Hepatocyte (in vitro differentiated cells): ENCODE measurements at places on chromosomes 1 and 21. TPM values are rescaled to one million over a fixed set of nuclear protein-coding genes. Genes with fewer than 3 reads are reported as not detected.

DNA sequence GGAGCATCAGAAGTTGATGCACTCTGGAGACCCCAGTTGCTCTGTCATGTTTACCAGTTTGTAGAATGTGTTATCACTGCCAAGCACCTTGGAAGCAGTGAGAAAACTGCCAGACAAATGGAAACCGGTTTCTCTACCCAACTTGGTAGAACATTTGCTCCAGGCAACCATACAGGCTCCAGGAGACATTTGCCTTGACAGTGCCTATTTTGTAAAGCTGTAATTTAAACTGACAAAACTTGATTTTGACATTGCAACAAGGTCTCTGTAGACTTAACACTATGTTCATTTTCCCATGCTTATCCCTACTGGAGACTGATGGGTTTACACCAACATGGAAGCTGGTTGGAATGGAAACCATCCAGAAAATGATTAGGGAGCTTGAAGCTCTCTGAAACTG, 97.6 kb downstream of the ROR1 start:
- DNase-seq: no peak

DNA sequence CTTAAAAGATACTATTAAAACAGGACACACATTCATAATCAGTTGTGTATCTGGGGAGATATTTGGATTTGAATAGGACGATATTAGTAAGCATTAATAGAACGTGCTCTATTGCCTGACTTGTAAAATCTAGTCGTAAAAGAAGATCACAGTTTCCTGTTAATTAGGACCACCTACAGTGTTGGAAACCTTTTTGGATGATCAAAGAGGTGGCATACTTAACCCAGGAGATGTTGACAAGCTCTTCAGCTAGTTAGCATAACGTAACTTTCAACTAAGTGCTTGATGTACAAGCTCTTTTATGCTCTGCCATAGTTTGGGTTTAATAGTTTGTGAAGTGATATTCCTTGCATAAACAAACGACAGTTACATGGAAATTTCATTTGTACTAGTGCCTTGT, 293.3 kb upstream of the NR5A2 start:
- no peak for DNase-seq

Gene FNBP1L
- polyA plus RNA-seq: 37.3 and 46.8 TPM in 2 replicates

Gene MROH7
- polyA plus RNA-seq: 0.24 and 0.95 TPM in 2 replicates

DNA sequence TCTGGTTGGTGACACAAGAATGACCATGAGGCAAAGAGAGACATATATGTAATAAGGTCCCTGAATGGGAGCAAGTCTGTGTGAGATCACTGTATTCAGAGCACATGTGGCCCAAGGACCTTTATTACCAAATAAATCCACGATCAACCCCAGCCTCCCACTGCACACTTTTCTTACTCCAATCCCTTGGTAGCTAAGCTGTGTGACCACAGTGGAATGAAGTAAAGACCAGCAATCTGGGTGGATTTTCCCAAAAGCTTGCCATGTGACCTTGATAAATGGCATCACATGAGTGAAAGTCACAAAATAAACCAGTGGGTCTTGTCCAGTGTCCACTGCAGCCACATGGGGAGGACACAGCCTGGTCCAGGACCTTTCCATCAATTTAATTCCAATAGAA, 36.7 kb upstream of the TLR5 start:
- no peak for DNase-seq

Gene PCAT6
- 11.1 and 15.7 TPM in 2 replicates for polyA plus RNA-seq

DNA sequence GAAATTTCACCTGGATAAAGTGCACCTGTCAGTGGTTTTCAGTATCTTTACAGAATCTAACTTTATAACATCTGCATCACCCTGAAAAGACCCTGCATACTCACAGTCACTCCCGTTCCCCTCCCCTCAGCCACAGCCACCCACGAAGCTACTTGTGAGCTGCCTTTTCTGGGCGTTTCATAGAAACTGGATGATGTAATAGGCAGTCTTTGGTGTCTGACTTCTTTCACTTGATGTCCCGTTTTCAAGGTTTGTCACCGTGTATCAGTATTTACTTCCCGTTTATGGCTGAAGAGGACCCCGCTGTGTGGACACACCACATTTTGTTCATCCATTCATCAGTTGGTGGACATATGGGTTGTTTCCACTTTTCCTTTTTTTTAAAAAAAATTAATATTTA, 47.8 kb upstream of the LRRC3 start:
- no peak for DNase-seq

DNA sequence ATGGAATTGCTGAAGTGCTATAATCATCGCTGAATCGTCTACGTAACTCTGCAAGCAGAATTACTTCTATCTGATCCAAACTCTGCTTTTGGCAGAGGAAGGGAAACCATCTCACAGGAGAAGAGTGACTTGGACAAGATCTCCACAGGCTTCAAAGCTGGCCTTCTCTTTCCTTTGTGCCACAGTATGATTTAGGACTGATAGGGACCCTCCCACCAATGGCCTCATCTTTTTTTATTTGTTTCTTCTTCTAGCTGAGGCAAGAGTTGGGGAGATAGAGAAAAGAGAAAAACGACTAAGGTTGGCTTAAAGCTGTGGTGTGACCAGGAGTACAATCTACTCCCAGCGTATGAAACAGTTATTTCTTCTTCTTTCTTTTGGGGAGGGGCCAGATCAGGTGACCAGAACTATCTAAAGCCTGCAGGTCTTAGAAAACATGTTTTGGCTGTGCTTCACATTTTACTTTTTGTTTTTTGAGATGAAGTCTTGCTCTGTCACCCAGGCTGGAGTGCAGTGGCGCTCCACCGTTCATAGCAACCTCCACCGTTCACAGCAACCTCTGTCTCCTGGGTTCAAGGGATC, 35.0 kb downstream of the ZNF496 start:
- DNase-seq: no peak
